Activated naive CD8-positive, alpha-beta T cell treated with anti-CD3 and anti-CD28 coated beads, Interleukin-2, amount 50 U/mL, for 16 hours (primary cell): ENCODE measurements at places on chromosomes 1 and 21.

DNA sequence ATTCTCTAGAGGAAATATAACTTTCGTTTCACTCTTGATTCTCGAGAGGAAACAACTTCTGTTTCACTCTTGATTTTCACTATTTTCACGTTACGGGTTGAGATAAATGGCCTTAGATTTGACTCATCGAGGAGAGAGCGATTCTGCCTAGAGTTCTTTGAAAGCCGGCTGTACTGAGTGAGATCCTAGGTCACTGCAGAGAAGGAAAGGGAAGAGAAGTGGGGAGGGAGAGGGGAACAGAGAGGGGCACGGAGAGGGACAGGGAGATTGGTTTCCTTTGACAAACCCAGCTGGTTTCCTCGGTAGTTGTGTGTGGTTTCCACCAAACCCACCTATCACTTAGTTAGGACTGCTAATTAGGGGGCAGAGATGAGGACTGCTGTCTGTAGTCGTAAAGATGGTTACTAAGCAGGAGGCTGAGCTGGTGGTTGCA is 21.6 kb upstream of the GPR137B start:
- DNase-seq = no peak

GRCh38 chr21:15333951-15334350 is 269.2 kb upstream of the NRIP1 start:
- no peak for DNase-seq

DNA sequence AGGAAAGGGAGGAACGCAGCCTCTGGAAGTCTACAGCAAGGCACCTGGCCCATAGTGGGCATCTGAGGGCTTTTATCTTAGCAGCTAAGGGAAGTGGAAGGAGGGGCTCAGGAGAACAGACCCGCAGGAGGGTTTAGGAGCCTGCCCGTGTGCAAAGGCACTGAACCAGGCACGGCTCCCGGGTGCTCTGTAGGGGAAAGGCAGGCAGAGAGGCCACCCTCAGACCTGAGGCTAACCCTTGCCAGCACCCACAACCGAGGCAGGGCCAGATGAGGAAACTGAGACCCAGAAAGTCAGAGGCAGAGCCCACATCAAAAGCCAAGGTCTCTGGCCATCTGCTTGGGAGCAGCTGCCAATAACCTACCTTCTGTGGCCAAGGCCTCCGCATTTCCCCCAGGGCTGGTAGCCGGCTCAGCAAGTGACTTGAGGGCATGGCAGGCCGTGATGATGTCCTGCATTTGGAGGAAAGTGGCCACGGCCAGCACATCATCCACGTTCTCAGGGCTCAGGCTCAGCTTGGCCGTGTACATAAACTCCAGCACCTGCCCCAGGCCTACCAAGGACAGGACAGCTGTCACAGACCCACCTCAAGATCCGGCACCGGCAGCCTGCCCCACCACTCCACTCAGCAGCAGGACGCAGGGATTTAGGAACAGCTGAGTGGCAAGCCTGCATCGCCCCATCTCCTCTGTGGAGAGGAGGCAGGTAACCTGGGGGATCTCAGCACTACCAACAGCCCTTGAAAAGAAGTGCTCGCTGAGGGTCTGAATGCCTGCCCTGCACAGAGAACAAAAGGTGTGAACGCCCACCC is 29.1 kb downstream of the ZBTB17 start:
- DNase-seq = no peak

DNA sequence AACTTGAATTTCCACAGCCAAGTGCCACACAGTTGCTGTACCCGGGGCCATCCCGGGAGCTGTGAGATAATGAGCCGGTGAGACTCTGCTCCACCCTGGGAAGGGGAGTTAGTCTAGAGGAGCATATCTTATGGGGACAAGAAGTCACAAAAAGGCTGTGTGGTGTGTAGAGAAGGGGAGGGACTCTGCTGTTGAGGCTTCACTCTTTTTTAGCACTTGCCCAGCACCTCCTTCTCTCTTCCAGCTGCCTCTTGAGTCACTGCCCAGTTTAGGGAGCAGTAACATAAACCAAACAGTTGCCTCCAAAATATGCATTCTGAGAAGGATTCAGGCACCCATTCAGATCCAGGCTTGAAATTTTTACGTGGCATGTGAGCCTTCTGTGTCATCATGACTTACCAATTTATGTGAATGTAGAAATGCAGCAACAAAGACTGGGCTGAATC is 744 bp upstream of the WDR26 start:
- no peak for DNase-seq

DNA sequence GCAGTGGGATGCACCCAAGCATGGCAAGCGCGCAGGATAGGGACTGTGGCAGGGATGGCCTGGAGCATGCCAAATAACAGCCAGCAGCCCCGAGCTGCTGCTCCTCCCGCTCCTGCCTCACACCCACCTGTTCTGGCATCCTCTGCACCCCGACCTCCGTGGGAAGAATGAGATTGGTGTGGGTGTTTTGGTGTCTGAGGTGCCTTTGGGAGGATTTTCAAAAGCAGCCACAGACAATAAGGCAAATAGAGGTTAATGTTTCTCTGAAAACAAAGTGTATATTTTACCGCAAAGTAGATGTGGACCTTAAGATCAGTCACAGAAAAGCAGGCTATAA is 35.5 kb downstream of the IGFN1 start:
- DNase-seq = no peak

DNA sequence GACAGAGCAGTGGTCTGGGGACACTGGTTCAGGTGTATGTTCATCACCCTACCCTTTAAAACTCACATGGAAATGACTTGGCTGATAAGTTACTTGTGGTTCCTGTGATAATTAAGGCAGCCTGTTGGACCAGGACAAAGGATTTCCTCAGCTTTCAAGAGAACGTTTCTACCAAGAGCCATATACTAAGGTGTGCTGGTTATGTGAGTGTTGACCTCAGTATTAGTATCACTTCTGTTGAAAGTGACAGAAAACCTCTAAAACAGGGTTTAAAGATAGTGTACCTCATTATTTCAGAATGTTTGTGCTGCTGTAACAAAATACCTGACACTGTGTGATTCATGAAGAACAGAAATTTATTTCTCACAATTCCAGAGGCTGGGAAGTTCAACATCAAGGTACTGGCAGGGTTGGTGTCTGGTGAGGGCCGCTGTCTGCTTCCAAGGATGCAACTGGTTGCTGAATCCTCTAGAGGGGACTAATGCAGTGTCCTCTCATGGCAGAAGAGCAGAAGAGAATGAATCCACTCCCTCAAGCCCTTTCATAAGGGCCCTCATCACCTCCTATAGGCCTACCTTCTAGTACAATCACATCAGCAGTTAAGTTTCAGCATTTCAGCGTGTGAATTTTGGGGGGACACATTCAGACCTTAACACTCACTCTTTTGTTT is 54.9 kb downstream of the UCK2 start:
- no peak for DNase-seq

GRCh38 chr1:185397183-185397582 is 80.1 kb upstream of the IVNS1ABP start:
- no peak for DNase-seq

GRCh38 chr1:234858722-234859121 is 248.7 kb upstream of the IRF2BP2 start:
- no peak for DNase-seq

DNA sequence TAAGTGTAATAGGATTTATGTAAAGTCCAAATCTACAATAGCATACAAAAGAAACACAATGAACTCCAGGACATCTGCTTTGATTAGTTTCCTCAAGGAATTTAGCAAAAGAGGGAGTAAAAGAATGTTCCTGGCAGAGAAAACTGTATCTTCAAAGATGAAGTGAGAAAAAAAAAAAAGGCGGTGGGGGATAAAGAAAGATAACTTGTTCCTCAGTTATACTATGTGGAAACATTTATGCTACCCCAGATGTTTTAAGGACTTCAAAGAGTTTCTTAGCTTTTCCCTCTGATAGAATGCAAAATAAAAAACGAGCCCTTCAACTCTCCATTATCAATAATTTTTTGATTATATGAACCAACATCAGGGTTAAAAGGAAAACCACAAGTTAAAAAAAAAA is 908.9 kb upstream of the ADGRL2 start:
- DNase-seq = no peak

DNA sequence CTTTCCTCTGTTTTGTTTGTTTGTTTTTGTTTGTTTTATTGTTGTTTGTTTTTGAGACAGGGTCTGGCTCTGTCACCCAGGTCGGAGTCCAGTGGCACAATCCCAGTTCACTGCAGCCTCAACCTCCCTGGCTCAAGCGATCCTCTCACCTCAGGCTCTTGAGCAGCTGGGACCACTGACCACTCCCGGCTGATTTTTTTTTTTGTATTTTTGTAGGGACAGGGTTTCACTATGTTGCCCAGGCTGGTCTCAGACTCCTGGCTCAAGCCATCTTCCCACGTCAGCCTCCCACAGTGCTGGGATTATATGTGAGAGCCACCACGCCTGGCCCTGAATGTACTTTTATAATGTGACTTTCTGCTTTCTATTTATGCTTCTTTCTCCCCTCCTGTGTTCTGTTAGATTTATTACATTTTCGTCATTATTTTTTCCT is 5.0 kb upstream of the CALML6 start:
- DNase-seq = no peak

DNA sequence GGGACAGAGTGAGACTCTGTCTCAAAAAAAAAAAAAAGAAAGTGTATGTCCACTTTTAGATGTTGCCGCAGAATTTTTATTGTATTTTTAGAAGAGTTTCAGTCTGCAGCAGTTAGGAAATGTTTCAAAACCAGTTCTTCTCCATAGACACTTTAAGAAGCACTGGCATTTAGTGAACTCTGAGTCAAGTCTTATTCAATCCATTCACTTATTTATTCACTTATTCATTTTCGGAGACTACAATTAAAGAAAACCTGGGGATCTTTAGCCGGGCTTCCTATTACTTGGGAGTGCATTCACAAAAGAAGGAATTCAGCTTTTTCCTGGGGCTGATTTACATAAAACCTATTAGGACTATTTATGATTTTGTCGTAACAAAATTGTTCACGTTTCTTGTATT is 12.3 kb downstream of the RCAN3 start:
- no peak for DNase-seq

DNA sequence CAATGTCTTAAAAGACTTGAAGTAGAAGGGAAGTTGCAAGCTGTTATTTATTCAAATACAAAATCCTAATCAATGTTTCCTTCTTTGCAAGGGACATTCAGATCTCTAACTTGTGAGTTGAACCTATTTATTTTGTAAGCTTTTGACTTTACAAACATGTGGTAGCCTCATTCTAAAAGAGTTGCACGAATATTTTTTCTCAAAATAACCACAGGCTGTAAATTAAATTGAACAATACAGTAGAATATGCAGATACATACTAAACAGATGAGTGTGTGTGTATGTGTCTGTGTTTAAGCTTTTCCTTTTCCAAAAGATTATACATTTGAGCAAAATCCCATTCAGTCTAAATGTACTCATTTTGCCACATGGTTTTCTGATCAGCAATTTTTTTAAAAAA is 4.8 kb upstream of the DYNLT5 start:
- no peak for DNase-seq

DNA sequence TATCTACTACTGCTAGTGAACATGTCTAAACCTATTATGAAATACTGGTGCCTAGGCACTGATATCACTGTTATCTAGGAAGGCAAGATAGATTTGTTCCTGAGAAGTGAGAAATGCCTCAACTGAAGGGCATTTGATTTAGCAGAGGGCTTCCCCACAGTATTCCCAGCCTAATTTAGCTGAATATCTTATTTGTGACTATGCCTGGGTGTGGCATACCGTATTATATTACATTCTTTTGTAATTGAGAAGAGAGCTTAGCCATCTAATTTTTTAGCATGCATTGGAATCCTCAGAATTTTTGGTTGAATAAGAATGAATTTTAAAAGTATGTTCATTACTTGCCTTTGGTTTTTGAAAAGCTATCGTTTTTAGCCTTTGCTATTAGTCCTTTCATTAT is 99.1 kb downstream of the ZP4 start:
- no peak for DNase-seq

GRCh38 chr1:150529017-150529416 is 13.5 kb downstream of the FALEC start:
- no peak for DNase-seq

- DNase-seq = no peak
These were observed 99.2 kb downstream of the PHTF1 start for GRCh38 chr1:113660088-113660487.

GRCh38 chr1:100793659-100794058 is 74.1 kb downstream of the VCAM1 start:
- DNase-seq = no peak

- no peak for DNase-seq
These were observed 5.4 kb upstream of the TINAGL1 start for GRCh38 chr1:31570906-31571305.

DNA sequence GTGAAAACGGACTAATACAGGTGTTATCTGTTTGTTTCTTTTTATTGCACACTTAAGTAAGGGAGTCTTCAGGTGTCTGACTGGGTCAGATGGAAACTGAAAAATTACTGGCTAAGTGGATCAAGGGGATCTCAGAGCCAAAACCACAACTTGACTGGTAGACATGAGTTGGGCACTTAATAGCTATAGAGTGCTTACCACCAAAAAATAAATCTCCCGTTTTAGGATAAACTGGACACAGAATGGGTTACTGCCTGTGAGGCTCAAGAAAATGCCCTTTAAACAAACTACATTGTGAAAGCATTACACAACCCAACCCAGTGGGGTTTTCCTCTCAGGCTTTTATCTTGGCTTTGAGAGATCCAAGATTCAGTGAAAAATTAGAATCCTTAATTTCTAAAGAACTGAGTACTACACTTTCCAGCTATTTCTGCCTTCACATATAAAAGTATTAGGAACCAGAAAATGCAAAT is 134.0 kb upstream of the LYPLAL1 start:
- DNase-seq = no peak

DNA sequence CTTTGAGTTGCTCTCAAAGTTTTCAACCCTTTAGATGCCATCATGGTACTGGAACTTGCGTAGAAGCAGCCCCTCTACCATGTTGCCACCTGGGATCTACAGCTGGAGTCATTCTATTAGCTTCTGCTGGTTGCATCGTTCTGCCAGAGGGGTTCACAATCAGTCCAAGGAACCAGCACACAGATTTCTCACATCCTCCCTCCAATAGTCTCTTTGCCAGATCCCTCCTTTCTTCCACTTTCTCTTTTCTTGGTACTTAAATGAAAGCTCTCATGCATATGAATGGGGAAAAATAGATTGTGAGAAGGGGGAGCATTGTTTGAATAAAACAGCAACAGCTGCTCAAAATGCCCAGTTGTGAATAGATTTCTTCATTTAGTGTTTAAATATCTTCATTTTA is 4.2 kb upstream of the C8A start:
- DNase-seq = no peak

DNA sequence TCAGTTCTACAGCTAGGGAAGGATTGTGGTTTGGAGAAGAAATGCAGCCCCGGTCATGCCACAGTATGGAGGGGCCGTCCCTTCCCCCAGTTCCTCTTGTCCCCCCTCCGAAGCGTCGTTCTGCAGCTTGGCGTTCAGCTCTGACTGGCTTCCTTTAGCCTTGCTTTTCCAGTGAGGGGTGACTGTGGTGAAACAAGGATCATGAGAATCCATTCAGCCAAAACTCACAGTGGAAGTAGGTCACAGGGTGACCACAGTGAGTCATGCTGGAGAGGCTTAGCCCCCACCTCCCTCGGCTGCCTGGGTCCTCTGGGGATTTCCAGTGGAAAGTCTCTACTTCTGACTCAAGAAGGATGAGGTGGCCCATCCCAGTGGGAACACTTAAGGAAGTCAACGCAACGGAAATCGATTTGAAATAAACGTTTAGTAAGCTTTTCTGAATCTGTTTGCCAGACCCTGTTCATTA is 37.3 kb upstream of the COL6A2 start:
- DNase-seq = no peak
